ENCODE measurements at places on chromosomes 7 and 10.

GRCh38 chr7:158791107-158791506 lies 38.2 kb downstream of the ESYT2 start:
- no peak for DNase-seq

GRCh38 chr10:46286991-46287693 lies at the start of gene ANTXRL:
Gene ANTXRL (plus strand): TSS chr10:46286997. CDS start chr10:46287263, 266 bp downstream.
- no peak for DNase-seq

- DNase-seq = no peak
Measured at GRCh38 chr7:78020136-78020873, 221.7 kb downstream of the PHTF2 start.

DNA sequence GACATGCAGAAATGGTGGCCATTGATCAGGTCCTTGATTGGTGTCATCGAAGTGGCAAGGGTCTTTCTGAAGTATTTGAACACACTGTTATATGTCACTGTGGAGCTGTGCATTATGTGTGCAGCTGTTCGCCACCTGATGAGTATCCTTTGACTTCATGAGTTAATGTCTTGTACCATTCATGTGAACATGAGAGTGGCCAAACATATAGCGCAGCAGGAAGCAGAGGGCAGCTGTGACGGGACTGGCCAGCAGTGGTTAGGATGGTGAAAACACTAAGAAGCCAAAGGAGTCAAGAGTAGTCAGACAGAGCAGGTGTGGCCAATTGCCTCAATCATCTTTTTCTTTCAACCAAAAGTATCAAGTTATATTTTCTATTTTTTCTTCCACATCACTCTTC lies 167.4 kb downstream of the IMMP2L start:
- no peak for DNase-seq

DNA sequence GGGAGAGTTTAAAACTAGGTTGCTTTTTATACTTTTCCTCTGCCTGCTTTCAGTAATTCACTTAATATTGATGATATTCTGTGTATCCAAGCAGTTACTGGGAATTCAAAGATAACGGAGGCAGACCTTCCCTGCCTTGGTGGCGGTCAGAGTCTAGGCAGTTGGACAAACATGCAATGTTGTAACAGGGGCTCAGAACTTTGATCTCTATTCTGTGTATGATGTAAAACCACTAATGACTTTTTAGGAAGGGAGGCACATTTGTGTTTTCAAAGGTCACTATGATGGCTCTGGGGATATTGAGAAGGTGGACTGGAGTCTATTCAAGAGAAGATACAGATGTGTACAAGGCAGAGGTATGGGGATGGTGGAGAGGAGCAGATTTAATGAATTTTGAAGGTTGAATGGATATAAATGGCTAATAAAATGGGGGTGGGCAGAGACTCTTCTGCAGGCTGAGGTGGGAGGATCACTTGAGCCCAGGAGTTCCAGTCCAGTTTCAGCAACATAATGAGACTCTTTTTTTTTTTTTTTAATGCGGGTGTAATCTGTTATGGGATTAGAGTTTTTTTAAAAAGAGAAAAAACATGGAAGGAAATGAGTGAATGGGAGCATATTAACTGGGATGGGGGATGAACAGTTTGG lies 5.7 kb upstream of the PON2 start:
- DNase-seq = no peak

- no peak for DNase-seq
Measured at GRCh38 chr7:148727501-148728278, 29.0 kb downstream of the CUL1 start.

DNA sequence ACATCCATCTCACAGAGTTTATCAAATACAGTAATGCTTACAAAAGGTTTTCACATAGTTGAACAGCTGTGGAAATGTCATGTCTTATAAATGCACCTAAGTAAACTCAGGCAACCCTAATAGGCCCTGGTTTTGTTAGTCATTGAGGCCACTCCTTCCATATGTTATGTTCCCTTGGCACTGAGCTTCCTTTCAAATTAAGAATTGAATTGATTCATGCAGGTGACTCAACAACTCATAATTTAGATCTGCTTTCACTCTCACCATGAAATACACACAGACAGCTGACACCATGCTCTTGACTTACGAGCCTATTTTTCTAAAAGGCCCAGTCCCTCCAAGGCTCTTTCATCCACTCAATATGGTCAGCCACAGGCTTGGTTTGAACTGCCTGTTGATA lies 476.9 kb downstream of the KCNMA1 start:
- no peak for DNase-seq

GRCh38 chr10:31464552-31464951 lies 145.5 kb downstream of the ZEB1 start:
- no peak for DNase-seq

DNA sequence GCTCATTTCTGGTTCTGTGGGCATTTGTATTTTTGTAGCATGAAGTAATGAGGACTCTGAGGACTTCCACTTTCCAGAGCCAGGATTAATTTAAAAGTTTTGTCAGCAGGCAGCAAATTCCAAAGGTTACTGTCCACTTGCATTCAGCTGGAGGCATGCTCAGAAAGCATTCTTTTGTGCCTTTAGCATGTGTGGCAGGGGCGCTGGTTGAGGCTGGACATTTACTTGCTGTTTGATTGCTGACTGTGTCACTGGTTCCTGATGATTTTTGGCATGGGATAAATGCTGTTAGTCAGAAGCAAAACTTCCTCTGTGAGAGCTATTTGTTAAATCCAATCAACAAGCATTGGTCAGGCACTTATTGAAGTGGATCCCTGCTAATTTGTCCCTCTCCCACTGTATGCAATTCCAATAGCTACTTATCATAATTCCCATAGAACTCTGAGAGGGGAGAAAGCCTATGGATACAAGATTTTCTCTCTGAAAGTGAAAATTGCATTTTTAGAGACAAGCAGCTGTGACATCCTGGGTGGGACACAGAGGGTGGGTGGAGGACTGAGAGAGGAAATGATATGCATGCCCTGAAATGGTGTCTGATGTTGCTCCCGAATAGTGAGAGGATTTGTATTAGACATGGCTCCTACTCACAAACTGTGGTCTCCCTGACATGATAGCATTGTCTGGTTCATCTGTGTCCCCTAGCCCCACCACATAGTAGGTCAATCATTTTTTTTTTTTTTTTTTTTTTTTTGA lies 161.2 kb upstream of the WDR11 start:
- no peak for DNase-seq

DNA sequence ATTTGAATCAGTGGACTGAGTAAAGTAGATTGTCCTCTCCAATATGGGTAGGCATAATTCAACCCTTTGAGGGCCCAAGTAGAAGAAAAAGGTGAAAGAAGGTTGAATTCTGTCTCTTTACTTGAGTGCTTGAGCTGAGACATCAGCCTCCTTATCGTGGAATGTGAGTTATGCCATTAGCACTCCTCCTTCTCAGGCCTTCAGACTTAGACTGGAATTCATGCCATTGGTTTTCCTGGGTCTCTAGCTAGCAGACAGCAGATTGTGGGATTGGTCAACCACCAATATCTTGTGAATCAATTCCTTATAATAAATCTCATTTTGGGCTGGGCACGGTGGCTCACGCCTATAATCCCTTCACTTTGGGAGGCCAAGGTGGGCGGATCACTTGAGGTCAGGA lies 89.2 kb downstream of the CUL2 start:
- no peak for DNase-seq

GRCh38 chr7:38675494-38676106 lies 44.4 kb upstream of the AMPH start:
- no peak for DNase-seq

- no peak for DNase-seq
Measured at GRCh38 chr7:38934051-38934450, 25.1 kb upstream of the VPS41 start.

DNA sequence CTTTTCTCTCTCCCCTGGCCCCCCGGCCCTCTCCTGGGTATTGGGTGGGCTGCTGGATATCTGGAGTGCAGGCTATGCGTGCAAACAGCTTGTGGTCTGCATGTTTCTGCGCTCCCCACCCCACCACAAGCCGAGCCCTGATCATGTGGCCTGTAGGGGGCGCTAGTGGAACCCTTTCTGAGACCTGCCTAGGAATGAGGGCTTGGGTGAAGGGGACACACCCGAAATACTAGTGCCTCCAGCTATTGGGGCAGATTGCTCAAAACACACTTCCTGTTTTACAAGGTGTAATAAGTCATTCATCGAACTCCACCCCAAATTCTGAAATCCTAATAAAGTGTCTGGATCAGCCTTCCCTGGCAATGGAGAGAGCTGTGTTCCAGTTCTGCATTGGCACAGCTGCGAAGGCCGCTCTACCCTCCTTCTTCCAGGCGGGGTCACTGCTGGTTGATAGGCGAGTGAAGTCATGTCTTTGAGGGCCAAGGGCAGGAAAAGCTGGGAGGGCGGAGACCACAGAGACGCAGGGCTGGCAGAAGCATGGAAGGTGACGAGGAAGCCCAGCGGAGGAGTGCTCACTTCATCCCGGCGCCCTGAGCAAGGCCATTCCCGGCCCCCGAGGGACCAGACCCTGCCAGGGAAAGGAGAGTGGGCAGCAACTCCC lies 19.8 kb upstream of the PRRT4 start:
- DNase-seq = no peak

- DNase-seq = no peak
Measured at GRCh38 chr7:2114052-2114451, 118.7 kb downstream of the MAD1L1 start.
